ENCODE measurements at places on chromosomes 16 and 17.

DNA sequence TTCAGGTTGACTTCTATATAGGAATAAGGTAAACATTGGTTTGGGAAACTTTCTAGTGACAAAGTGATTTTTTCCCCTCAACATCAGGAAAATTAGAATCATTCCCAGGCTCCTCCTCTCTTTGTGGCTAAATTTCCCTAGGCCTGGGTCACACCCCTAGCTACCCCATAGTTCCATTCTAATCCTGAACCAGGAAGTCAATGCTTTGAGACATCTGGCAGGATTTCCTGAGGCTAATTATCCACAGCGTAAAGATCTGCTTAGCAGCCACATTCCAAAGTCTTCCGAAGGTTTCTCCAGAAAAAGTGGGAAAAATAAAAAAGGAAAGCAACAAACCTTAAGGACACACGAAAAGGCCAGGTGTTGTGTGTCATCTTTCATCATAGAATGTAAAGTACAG is 60.3 kb upstream of the CORO6 start:
- DNase-seq, result no peak

DNA sequence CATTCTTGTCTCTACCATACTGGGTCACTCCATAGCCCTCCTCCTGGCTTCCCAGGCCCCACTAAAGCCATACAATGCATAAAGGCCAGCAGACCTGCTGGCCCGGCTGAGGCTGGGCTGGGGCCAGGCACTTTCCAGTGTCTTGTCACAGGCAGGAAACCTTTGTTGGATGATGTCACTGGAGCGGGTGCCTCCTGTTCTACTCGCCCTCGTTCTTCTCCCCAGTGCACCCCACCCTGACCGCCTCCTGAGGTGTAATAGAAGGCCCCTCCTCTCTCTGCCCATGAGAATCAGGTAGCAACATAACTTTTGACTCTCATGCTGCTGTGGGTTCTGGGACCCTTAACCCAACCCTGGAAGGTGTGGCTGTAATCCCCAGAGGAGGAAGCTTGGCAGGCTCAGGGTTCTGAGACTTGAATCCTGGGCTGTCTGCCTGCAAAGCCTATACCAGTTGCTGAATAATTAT is 54.2 kb upstream of the IL34 start:
- DNase-seq, result no peak

DNA sequence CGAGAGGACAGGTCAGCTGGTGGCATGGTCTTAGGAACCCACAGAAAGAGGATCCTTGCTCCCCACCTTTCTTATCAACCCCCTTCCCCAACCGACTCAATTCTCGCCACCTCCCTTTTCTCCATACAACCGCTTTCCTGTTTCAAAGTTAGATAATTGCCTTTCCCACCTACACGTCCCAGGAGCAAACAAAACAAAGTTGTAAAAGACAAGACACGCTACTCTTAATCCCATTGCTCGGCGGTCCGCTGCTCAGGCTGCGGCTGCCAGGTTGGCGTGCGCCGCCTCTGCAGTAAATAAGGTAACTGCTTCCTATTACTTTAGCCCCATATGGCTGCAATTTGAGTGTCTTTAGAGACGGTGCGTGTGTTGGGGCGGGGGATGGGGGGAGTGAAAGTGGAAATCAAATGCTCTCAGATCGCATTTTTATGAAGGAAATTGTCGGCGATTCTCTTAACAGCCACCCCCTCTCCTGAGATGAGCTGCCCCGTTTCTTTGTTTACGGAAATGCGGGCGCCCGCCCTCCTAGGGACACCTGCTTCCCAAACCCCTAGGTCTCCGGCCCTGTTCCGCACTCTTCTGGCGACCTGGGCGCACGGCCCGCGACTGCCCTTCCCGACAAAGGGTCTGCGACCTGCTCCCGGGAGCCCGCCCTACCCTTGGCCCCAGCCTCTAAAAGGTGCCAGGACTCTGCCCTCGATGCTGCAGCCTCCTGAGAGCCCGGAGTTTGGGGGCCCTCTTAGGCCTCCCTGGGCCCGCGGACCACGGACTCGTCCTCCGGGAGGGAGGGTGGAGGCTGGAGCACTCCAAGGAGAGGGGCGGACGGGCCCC is 3.7 kb upstream of the CBX8 start:
- DNase-seq, result no peak

DNA sequence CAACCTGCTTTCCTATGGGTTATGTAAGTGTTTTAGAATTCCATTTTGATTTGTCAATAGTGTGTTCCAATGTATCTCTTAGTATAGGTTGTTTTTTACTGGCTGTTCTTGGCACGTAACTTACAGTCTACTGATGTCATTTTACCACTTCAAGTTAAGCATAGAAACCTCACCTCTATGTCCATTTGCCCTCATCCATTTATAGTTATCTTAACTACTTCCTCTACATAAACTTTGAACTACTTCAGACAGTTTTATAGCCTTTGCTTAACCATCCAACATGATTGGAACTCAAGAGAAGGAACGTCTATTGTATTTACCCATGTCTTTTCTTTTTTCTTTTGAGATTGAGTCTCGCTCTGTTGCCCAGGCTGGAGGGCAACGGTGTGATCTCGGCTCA is 64.5 kb upstream of the GNG13 start:
- DNase-seq, result no peak

DNA sequence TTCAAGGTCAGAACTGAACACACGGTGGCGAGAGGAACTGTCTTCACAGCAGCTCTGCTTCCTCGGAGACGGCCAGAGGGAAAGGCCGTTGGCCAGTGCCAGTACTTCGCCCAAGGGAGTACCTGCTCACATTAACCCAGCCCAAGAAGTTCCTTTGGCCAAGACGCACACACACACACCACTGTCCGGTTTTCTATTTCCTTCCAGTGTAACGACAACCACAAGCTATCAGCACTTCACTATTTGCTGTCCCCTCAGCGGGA is 744 bp upstream of the GGNBP2 start:
- DNase-seq, result no peak

DNA sequence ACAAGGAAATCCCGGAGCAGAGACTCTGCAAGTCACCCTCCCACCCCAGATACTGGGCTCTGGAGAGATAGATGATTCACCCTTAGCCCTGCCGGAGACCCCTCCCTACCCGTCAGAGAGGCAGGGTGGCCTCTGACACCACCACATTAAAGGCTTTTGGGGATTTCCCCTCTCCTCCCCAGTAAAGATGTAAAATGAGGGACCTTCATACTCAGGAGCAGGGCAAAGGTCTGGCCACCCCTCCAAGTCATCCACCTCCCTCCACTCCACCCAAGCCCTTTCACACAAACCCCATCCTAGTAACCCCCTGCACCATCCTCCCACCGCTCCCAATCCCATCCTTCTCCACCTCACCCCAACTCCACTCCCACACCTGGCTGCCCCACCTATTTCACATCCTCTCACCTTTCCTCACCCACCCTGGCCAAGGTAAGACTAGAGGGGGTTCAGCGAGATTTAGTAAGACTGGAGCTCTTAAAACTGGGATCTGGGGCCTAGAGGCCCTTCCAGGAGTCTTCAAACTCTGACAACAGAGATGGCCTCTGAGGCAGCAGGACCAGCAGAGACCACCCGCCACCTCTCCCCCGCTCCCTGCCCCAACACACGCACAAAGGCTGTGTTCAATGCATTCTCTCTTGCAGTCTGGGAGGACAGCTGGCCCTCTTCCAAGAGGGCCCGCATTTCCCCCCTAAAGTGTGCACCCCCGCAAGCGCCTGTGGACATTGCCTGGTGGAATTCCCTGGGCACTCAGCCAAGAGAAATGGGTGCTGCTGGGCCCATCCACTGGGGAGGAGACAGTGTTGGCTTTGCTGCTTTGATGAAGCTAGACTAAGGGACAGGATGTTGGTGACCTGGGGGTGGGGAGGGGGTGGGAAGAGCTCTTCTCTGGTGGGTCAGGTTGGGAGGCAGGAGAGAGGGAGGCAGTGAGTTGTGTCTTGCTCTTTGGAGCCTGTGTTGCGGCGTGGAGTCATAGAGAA is 1.1 kb downstream of the ABAT start:
- DNase-seq, result no peak

DNA sequence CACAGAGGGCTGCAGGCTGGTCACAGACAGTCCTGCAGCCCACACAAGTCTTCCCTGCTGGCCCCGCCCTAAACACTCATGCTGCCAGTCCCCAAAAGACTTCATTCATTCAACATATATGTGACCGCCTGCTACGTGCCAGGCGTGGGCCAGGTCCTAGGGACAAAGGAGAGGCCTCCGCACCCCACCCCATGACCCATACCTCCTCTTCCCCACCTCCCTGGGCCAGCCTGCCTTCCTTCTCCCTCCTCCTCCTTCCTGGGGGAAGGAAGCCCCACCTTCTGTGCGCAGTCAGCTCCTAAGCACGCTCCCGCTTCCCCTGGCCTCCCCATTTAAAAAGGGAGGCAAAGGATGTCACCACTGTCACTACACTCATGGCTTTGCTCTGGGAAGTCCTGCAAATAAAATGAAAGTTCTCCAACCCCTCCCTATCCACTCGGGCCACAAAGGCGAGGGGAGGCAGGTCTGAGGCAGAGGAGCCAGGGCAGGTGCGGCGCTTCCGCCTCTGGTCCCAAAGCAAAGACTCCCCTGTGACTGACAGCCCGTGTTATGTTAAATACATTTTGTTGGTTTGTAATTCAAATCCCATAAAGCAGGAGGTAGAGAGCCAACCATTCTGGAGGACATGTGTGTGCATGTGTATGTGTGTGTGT is 9.0 kb downstream of the DNAAF8 start:
- DNase-seq, result no peak

DNA sequence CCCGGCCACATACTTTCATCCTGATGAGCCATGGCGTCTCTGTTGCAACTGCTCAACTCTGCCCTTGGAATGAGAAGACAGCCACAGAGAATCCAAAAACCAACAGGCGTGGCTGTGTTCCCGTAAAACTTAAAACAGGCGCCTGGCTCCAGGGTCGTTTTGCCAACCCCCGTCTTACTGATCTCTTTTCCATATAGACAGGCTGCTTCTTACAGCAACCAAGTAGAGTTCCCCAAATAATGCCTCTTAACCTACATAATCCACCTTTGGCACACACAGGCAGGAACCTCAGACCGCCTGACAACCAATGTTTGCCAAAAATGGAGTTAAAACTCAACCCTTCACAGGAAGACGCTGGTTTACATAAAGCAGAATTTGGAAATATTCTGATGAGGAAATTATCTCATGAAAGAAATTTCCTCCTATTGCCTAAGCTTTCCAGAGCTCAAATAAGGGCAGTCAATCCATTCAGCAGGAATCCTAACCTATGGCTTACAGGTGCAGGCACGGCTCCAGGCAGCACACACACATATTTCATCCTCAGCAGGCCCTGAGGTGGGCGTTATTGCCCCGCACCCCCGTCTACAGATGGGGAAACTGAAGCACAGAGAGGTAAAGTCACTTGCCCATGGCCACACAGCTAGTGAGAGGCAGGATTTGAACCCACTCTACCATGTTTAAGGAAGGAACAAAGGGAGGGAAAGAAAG is 35.8 kb downstream of the LITAF start:
- no peak for DNase-seq

GRCh38 chr17:6701719-6702118 is 11.4 kb downstream of the SLC13A5 start:
- DNase-seq, result no peak

GRCh38 chr17:17783825-17784656 is 52.7 kb downstream of the SREBF1 start:
- no peak for DNase-seq

- no peak for DNase-seq
These were observed 153.3 kb downstream of the CDH11 start for GRCh38 chr16:64968539-64968938.

- DNase-seq, result no peak
These were observed 21.9 kb upstream of the NXPH3 start for GRCh38 chr17:49553676-49554335.

DNA sequence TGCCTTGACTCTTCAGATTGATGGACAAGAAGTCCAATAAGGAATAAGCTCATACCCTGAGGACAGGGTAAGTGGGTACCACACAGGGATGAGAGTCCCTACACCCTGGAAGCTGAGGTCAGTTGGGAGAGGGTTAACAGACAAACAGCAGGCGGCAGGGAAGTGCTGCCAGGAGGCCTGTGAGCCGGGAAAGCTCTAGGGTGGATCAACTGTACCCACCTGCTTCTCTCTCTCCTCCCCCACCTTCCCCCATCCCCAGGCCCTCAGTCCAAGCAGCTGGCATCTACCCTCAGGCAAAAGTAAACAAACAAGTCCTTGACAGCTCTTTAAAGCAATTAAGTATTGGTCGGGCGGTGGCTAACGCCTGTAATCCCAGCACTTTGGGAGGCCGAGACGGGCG is 20.7 kb upstream of the MYLK3 start:
- DNase-seq, result no peak

GRCh38 chr17:12050646-12051225 is 30.1 kb downstream of the MAP2K4 start:
- no peak for DNase-seq

DNA sequence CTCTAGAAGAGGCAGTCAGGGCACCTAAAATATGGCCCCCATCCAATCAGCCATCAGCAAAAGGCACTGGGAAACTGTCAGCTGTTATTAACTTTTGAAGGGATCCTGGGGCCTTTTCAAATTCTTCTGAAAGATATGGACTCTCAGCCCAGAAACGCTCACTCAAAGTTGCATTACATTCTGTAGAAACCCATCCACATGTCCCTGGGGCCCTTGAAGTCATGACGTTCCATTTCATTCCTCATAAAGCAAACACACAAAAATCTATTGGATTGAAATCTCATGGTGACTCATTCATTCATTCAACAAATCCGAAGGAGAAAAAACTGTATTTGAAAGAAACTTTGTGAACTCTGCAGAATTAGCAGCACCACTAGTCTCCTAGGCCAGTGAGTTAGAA is 215.3 kb downstream of the C16orf95 start:
- no peak for DNase-seq

GRCh38 chr17:35006961-35007360 is 26.6 kb downstream of the LIG3 start:
- no peak for DNase-seq

GRCh38 chr16:85395913-85396878 is 216.9 kb upstream of the GSE1 start:
- DNase-seq, result no peak

GRCh38 chr16:88655053-88655732 is 4.3 kb upstream of the CYBA start:
- no peak for DNase-seq

- no peak for DNase-seq
These were observed 10.3 kb upstream of the MLYCD start for GRCh38 chr16:83888672-83889044.

- no peak for DNase-seq
These were observed 274.0 kb downstream of the PARN start for GRCh38 chr16:14356064-14356463.

GRCh38 chr17:37698911-37699255 is 46.0 kb downstream of the HNF1B start:
- DNase-seq, result no peak

GRCh38 chr16:11160676-11161115 is 95.3 kb downstream of the SOCS1 start:
- no peak for DNase-seq

All from omental fat pad (tissue), 4 donors.